A673 (cell line): ENCODE measurements at places on chromosomes 3 and 15. TPM values are rescaled to one million over a fixed set of nuclear protein-coding genes. Genes with fewer than 3 reads are reported as not detected.
A peak's percentile ranks its signal among the peaks of the same experiment; 100 is the strongest.

Gene TMCO5A
- not detected in 2 replicates for total RNA-seq

Gene STRA6
- total RNA-seq, result 0.84 and 1.5 TPM in 2 replicates

Gene ITIH3
- total RNA-seq, result not detected in 2 replicates

Gene SERPINI2
- total RNA-seq, result not detected in 2 replicates

Gene FGF12
- 2.1 and 2.3 TPM in 2 replicates for total RNA-seq

Gene TGM4
- total RNA-seq, result 0.09 TPM in 1 of 2 replicates, not detected in the other

DNA sequence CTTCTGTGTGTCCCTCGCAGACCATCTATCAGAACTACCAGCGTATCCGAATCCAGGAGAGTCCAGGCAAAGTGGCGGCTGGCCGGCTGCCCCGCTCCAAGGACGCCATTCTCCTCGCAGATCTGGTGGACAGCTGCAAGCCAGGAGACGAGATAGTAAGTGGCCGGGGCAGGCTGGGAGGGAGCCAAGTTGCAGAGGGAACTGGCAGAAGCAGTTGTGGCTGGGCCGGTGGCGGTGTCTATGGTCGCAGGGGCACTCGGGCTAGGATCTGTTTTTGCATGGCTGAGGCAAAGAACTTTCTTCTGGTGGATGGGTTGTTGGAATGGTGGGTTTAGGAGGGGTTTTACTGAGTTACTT is 10.1 kb downstream of the MCM2 start:
- DNase-seq, result no peak

DNA sequence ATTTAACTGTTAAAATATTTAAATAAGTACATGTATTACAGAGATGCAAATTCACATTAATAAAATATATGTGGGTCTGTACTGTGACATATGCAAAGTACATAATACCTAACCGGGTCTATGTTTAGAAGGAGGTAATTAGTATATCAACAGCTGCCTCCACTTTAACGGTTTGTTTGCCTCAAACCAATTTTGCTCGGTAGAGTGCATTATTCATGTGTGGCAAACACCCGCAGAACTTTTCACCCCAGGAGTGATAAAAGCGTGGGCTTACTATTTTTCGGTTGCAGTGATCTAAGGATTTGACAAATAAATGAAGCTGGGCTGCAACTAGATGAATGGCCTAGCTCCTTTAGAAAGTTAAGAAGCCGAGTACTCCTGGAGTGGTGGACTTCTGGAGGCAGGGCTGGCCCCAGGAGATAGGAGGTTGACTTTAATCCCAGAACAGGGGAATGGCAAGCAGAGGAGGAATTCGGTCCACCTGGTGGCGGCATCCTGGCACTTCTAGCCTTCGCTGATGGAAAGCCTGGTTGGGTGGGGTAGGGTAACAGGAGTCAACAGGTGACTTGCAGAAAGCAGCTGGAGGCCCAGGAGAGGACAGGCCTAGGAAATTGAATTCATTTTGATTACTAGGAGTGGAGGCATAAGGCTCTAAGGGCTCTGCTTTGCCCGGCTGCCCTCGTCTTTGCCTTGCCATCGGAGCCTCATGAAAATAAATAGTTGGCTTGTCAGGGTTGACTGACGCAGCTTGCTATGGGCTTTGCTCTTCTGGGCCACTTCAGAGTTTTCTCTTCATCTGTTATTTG is 2.4 kb downstream of the SLCO3A1 start:
- DNase-seq, result peak; percentile 31

- no peak for DNase-seq
Observed at GRCh38 chr3:191961022-191961421, 500.1 kb downstream of the PYDC2 start.

DNA sequence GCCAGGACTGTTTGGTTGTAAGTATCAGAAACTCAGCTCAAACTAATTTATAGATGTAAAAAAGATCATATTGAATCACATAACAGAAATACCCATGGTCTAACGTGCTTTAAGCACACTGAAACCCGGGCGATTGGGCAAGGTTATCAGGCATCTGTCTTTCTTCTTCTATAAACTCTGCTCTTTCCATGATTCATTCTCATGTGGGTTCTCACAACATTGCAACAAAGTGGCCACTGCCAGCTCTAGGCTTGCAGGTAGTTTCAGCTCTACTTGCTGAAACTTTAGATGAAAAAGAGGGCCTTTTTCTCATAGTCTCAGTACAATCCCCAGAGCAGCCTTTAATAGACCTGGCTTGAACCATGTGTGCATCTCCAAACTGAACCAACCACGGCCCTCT is 456.1 kb downstream of the MFSD1 start:
- no peak for DNase-seq

DNA sequence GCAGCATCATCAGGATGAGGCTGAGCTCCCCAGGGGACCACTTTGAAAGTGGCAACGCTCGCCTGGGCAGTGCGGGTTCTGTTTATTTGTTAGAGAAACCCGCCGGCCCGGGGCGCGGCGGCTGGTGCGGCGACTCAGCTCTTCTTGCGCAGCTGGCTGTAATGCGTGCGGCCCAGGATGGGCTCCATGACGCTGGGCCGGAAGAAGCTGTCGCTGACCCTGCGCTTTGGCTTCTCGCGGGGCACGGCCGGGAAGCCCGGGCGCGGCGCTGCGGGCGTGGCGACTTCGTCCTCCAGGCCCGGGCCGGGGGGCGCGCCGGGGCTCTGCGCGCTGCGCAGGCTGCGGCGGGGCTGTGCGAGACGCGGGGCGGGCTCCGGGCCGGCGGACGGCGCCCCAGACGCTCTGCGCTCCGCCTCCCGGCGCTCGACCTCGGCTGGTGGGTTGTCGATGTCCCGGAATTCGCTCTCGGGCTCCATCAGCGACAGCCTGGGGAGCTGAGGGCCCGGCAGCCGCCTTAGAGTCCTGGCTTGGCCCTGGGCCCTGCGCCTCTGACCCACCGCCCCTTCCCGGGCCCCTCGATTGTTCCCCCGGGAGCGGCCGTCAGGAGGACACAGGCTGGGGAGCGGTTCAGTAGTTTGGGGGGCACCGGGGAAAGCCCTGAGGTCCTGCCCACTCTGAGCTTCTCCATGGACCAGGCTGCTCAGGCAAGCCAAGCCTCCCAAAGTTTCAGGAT is 10.3 kb upstream of the KIF7 start:
- peak; percentile 13 for DNase-seq

DNA sequence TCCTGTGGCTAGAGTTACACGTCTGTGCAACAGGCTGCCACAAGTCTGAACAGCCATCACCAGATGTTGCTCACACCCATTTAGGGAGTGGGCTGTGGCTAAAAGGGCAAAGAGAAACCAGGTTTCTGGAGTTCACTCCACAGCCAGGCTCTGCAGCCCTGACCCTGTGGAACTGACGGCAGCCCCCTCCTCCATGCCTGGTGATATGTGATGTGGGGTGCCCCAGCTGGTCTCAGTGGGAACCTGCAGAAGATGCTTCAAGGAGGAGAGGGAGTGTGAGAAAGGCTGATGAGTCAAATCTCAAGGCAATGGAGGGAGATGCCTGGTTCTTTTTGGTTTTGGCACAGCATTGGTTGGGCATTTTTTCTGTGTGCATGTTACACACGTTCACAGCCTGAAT is 130.6 kb downstream of the TPRA1 start:
- no peak for DNase-seq

GRCh38 chr15:32646291-32646690 is 4.8 kb downstream of the SCG5 start:
- DNase-seq, result no peak

DNA sequence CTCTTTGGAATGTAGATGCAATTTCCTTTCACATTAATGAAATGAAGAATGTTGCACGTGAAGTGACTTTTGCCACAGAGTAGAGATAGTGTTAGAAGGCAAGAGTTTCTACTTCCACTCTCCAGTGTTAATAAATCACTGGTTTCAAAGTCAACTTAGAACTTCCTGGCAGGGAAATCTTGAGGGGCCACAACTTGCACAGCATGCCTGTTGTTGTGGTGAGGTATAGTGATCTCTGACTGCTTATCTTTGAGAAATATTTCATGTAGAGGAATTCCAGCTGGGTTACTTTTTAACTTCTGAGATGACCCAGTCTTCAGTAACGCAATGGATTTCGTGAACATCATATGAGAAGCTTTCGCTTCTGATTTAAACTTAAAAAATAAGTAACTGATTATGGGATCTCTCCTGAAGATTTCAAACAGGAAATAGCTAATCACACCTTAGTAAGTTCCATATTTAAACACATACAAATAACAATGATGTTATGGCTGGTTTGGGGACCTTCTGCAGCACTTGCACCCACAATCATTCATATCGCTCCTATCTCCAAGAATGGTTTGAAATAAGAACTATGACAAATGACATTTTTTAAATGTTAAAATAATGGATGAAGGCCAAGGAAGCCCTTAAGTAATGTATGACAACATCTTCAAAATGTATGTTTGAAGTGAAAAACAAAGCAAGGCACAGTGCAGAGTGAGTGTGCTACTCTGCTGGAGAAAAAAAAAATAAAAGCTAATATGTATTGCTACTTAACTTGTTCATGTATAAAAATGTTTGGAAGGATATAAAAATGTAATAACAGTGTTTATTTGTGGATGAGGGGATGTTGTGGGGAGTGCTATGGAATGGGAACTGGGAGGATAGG is 726.5 kb upstream of the NECTIN3 start:
- no peak for DNase-seq
